ENCODE measurements at places on chromosomes 2 and 18. TPM values are rescaled to one million over a fixed set of nuclear protein-coding genes. Genes with fewer than 3 reads are reported as not detected.

DNA sequence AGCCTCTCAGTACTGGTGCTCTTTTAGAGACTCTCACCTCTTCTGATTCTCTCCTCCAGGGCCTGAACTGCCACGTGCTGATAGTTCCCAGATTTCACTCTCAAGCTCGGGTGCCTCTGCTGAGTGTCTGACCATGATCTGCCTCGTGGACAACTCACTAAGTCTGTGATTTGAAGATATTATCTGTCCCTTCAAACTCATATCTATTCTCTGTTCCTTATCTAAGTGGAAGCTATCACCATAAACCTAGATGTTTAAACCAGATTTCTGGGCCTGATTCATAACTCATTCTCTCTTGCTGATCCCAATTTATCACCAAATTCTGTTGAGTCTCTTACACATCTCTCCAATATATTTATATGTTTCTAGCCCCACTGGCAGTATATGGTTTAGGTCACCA, 29.9 kb upstream of the KIDINS220 start:
- DNase-seq: no peak

DNA sequence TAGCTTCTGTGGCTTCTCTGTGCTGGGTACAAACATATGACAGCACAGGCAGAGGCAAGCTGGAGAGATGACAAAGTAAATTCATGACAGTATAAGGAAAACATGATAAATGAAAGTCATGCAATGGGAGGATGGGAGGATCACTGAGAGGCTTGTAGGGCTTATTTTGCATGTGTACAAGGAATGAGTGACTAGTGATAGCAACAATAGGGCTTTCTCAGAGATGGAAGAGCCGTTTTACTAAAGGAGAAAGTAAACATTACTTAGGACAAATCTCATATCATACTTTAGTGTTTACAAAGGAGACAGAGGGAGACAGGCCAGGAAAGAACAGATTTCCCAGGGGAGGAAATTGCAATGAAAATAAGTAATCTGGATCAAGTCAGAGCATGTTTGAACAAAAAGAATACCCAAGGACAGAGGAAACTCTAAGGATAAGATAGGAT, 82.5 kb upstream of the RBMS1 start:
- no peak for DNase-seq

DNA sequence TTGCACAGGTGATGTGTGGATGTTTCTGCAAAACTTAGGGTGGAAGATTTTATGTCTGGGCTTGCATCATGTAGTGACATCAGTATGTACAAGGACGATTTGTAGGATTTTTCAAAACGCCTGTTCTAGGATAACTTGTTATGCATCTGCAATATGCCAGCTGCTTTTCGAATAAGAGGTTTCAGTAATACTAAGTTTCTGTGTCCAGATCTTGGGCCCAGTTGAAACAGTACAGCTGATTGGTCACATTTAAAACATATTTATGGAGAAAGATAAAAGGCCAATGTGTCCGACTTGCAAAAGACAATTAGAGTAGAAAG, 1.2 kb downstream of the PTPN4 start:
- no peak for DNase-seq

GRCh38 chr2:239756790-239757760, 268.1 kb downstream of the NDUFA10 start:
- no peak for DNase-seq

DNA sequence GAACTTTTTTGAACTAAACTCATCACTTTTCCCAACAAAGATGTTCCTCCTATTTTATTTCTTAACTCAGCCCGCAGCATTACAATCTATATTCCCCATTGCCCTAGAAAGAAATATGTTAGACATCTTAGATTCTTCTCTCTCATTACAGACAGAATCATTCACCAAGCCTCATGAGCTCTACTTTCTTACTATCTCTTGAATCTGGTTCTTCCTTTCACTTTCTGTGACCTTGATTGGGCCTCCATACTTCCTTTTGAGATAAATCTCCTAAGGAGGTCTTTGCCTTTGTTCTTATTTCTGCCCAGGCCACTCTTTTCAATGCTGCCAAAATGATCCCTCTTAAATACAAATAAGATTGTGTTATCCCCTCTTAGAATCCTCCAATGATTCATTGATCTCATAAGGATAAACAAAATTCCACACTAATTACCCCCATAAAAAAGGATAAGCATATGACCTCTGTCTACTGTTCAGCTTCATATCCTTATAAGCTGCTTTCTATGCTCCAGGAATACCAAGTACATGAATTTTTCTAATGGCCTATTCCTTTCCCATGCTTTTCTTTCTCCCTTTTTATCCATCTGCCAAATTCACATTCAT, 400.0 kb downstream of the ARHGAP15 start:
- DNase-seq: no peak

The LONRF2 gene
- 0.42 TPM for total RNA-seq

Data from H1 (cell line).